Hippocampal formation (tissue), 2 donors: ENCODE measurements at places on chromosomes 5 and 9.

DNA sequence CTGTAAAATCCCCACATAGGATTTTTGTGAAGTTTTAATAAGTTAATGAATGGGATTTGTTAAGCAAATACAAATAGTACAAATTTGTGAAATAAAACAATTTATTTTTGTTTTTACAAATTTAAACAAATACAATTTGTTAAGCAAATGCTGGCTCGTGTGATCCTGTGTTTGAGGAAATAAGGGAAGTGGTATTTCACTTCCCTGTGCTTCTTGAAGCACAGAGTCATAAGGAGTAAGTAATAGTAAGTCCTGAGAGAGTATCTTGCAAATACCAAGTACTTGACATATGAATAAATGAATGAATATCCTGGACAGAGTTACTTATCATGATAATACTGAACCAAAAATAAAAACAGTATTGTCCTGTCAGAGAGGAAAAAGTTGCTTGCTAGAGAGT is 9.1 kb downstream of the SMIM3 start:
- no peak for DNase-seq

GRCh38 chr5:139443831-139444453 is 4.6 kb upstream of the DNAJC18 start:
- DNase-seq = no peak

- DNase-seq = no peak
Measured at GRCh38 chr5:31568302-31568835, 36.3 kb downstream of the C5orf22 start.

GRCh38 chr5:123012321-123012720 is 24.2 kb downstream of the PPIC start:
- no peak for DNase-seq

- DNase-seq = no peak
Measured at GRCh38 chr9:85960688-85961093, 19.7 kb downstream of the NAA35 start.
